ENCODE measurements at places on chromosomes 6 and 20.

DNA sequence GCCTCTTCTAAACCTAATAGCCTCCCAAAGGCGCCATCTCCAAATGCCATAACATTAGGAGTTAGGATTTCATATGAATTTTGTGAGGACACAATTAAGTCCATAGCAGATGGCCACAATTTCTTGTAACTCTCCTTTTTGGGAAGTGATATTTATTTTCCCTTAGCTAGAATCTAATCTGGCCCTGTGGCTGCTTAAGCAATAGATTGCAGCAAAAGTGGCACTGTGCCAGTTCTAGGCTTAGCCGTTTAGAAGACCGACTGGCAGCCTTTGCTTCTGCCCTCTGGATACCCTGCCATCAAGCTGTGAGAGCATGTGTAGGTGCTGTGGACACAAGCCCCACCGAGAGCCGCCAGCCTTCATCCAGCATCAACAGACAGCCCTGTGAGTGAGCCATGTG is 15.9 kb upstream of the ADGB start:
- DNase-seq, result no peak

GRCh38 chr6:24445704-24446103 is 43.0 kb downstream of the MRS2 start:
- DNase-seq, result no peak

- no peak for DNase-seq
Measured at GRCh38 chr6:43765776-43766499, 4.1 kb upstream of the VEGFA start.

GRCh38 chr6:1295420-1295819 is 16.5 kb upstream of the FOXQ1 start:
- DNase-seq, result no peak

DNA sequence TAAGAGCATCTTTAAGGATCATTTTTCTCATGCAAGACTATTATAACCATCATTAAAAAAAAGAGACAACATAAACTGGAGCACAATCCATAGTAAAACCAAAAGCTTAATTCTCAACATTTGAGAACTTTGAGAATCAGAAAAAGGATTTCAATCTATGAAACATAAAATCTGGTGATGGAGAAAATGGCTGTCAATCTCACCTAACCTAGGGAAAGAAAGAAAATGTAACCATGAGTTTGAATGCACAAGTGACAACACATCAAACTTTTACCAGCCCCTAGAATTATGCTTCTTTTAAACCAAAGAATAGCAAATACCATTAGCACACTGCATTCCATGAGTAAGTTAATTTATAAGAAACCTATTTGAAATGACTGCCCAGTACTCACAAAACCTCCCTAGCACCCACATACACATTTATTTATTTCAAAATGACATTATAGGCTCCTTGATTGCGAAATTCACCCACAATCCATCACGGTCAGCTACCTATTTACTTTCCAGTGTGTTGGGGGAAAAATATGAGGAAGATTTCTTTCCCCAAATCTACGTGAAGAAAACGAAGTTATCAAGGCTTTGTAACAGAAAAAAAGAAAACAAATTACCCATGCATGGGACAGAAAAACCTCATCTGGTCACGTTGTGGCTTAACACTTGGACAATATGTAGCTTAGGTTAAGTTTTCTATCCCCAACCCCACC is 828 bp downstream of the ASCC3 start:
- no peak for DNase-seq

- DNase-seq, result no peak
Measured at GRCh38 chr6:111894951-111895350, 21.7 kb upstream of the FYN start.

DNA sequence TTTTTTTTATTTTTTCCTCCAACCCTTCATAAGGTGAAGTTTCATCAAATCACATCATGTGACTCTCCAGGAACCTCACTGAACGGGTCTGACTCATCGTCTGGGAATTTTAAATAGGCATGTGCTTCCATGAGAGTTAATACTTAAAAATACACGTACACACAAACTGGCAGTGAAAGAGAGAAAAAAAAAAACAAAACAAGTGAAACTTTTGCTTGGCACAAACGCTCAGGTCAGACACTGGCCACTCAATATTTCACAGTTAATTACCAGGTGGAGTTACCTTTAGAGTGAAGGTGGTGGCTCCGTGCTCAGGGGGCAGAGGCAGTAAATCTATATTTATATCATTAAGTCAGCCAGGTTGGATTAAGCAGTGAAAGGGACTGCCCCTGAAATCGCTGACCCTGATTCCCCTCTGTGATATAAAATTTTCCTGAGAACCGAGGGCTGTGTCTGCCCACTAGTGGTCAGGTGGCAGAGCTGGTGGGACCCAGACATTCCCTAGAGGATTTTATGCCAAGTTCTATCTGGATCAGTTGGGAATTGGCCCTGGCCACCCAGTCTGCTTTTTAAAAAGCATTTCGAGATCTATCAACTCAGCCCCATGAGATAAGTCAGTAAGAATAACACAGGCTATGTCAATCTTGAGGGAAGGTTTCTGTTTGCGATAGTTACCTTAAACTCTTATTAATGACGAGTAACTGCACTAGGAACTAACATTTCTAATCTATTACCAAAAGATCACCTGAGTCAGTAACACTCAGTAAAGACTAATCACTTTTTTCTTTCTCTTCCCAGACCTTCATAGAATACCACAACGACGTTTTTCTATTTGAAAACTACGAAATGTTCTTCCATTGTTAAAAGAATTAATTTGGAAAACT is 259.1 kb downstream of the HDGFL1 start:
- DNase-seq, result no peak

All from stimulated activated CD8-positive, alpha-beta memory T cell treated with anti-CD3 and anti-CD28 coated beads, Interleukin-7, amount 100 ng/mL, for 1 hour (primary cell).